ENCODE measurements at places on chromosomes 1 and 21.

GRCh38 chr1:65593516-65593915, 173.0 kb downstream of the LEPR start:
- no peak for DNase-seq

- DNase-seq: no peak
Observed at GRCh38 chr1:3803905-3804626, 7.8 kb upstream of the LRRC47 start.

- no peak for DNase-seq
Observed at GRCh38 chr1:29365906-29366670, 129.8 kb downstream of the PTPRU start.

- DNase-seq: no peak
Observed at GRCh38 chr1:43404353-43404752, 14.7 kb downstream of the SZT2 start.

Data from AG08396 (cell line).